T-helper 17 cell (primary cell): ENCODE measurements at places on chromosomes 5 and 9. TPM values are rescaled to one million over a fixed set of nuclear protein-coding genes. Genes with fewer than 3 reads are reported as not detected.

RNF180 gene
- total RNA-seq, result not detected

AGXT2 gene
- total RNA-seq, result not detected

EIF4EBP3 gene
- 14.0 TPM for total RNA-seq

EGFLAM gene
- total RNA-seq, result not detected

GRCh38 chr9:22469928-22470544 lies 23.4 kb downstream of the DMRTA1 start:
- H3K4me1 ChIP-seq, result no peaks in the 10 kb centered on the region
- DNase-seq, result no peak
- H3K36me3 ChIP-seq, result no peaks in the 10 kb centered on the region

DNA sequence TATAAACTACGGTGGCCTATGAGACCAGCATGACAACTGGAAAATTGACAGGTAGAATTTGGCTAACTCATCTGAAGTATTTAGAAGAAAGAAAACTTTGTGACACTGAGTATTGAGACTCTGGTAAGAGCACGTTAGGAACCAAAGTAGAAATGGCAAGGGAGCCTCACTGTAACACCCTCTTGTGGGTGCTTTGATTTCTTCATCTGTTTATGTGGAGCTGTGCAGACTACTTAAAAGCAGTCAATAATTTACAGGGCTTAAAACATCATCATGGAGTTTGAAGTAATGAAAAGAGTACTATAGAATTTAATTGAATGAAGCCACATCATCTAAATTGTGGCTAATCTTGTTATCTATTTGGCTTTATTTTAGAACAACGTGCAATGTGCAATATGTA lies 414.2 kb downstream of the CCDC171 start:
- DNase-seq, result no peak
- no peaks in the 10 kb centered on the region for H3K36me3 ChIP-seq
- no peaks in the 10 kb centered on the region for H3K27me3 ChIP-seq
- H3K4me3 ChIP-seq, result no peak overlapping the region
- H3K27ac ChIP-seq, result no peak overlapping the region

DNA sequence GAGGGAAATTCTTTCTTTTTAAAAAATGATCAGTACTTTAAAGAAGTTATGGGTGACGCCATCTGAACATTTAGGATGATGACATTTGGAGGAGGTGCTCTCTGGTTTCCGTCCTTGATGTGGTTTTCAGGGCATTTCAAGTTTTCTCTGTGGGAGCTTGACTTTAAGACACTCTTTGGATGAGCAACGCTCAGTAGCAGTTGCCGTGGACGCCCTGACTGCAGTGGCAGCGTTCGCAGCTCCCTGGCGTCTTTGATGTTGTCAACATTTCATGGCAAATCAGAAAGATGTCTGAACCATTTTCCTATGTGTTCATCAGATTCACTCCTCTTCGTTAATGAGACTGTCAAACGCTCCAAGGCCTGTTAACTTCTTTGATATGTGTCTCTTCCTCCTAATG lies 86.1 kb downstream of the ZNF354C start:
- peaks cover 15% of the 10 kb centered on the region for H3K4me1 ChIP-seq
- no peak for DNase-seq
- no peaks in the 10 kb centered on the region for H3K27me3 ChIP-seq
- no peak overlapping the region for H3K4me3 ChIP-seq
- H3K36me3 ChIP-seq, result no peaks in the 10 kb centered on the region
